ENCODE measurements at places on chromosomes 16 and 17.
A peak's percentile ranks its signal among the peaks of the same experiment; 100 is the strongest.

DNA sequence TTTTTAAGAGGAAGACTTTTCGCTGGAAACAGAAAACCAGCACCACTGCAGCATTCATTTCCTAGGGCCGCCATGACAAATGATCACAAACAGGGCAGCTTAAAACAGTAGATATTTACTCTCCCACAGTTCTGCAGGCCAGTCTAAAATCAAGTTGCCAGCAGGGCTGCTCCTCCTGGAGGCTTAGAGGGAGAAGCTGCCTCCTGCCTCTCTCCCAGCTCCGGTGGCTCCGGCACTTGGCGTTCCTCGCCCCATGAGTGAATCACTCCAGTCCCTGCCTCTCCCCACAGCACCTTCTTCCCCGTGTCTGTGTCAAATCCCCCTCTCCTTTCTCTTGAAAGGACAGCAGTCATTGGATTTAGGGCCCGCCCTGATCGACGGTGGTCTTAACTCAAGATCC lies 72.1 kb downstream of the SOCS1 start:
- no peak for DNase-seq

- no peak for DNase-seq
Observed at GRCh38 chr17:35560703-35561102, at the start of gene SLFN14. TSS of gene SLFN14 (minus strand) at chr17:35560819. CDS start at chr17:35558062, 2,757 bp downstream.

DNA sequence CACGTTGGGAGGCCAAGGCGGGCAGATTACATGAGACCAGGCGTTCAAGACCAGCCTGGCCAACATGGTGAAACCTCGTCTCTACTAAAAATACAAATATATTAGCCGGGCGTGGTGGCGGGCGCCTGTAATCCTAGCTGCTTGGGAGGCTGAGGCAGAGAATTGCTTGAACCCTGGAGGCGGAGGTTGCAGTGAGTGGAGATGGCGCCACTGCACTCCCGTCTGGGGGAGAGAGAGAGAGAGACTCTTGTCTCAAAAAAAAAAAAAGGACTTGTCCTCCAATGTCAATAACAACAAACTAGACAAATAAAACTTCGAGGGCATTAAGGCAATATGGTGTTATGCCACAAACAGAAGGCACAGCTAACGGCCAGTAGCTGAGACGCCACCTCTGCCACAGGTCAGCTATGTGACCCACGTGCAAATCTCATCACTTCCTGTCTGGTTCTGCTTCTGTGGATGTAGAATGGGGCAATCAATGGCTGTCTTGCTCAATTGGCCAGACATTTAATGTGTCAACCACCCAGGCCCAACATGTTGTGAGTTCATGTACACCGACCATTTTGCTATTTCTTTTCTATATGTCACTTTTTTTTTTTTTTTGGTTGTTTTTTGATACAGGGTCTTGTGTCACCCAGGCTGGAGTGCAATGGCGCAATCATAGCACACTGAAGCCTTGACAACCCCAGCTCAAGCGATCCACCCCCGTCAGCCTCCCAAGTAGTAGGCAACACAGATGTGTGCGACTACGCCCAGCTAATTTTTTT lies 834 bp upstream of the TXNDC11 start:
- DNase-seq = peak; percentile 13

DNA sequence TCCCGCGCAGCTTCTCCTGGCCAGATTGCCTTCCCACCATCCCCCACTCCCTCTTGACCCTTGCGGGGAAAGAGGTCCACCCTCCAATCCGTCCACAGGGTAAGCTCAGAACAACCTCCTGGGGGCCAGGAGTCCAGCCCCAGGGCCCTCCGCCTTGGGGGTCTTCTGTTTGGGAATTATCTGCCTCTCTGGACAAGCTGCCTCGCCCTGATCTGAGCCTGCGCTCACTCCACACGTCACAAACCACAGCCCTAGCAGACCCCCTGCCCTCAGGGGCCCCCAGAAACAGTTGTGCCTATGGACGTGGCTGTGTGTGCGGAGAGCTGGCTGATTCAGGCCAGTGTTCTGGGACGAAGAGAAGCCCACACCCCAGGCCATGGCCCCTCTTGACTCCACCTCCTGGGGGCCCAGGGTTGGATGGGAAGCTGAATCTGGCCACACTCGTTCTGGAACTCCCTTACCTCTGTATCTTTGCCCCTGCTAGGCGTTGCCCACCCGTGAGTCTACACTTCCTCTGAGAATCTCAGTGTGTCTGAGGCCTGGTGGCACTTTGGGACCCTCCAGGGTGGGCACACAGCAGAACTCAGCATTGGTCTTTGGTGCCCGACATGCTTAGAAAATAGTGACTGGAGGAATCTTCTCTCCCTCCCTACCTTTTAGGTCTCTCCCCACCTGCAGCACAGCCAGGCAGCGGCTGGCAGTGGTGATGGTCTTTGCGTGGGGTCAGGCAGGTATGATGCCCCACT lies 119.9 kb upstream of the SMURF2 start:
- no peak for DNase-seq

GRCh38 chr16:483341-484075 lies 44.0 kb upstream of the CAPN15 start:
- no peak for DNase-seq

DNA sequence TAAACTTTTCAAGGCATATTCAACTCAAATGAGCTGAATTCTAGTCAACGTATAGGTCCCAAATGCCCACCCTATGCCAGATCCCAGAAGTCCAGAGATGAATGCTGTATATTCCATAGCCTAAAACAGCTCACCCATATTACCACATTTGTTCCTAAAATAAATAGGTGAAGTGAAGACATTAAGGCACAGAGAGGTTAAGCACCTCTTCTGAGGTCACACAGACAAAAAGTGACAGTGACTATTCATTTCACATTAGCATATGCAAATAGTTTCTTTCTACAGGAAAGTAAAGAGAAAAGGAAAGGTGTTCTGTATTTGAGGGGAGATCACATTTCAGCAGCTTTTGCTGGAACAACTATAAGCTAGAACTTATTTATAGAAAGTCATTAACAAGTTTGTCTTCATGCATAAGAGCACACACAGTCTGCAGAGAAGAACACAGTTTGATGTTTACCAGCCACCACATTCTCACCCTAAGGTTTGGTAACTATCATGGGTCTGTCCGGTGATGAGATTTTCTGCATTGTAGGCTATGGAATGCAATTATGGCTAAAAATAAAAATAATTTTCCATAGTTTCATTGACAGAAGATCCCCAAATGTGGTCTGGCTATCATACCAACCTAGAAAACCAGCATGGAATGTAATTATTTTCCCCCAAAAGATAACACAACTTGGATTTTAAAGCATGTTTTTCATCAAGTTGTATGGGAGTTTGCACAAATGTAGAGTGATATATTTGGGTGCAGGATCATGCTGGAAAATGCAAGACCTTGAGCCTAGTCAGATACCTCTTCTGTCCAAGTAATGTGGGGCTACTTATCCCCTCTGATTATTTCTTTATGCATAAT lies 402.1 kb downstream of the UTP18 start:
- DNase-seq = no peak

- no peak for DNase-seq
Observed at GRCh38 chr16:56409195-56409594, 16.1 kb downstream of the AMFR start.

DNA sequence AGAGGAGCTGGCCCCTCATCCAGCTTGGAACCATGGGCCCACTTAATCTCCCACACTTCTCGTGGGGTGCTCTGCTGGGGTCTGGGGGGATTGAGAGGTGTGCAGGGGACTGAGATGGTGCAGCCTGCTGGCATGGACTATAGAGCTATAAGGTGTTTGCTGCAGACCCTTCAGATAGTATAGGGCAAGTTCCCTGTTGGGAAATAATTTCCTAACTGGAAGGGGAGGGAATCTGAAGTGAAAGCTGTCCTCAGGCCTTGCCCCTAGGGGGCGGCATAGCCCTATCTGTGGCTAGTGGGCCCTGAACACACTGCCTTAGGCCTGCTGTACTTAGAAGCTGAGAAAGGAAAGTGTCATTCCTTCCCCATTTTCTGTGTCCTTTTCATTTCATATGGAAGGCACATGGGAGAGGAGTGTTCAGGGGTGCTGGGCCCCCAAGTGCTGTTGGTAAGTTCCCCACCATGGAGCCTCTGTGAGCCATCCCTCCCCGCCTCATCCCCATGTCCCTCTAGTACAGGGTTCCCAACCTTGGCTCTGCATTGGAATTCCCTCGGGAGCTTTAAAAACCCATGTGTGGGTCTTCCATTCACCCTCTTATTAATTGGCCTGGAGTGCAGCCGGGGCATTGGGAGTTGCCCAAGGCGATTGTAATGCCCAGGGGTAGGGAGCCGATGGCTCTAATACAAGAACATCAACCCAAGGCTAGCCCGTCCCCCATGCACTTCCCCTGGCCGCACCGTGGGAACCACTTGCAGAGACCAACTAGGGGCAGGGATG lies 19.7 kb downstream of the GOSR2 start:
- peak; percentile 30 for DNase-seq

- no peak for DNase-seq
Observed at GRCh38 chr17:60352071-60352470, 39.9 kb downstream of the USP32 start.
